ENCODE measurements at places on chromosomes 16 and 17. TPM values are rescaled to one million over a fixed set of nuclear protein-coding genes. Genes with fewer than 3 reads are reported as not detected.
A peak's percentile ranks its signal among the peaks of the same experiment; 100 is the strongest.

Gene PPY
- total RNA-seq: not detected

Gene KRTAP2-2
- not detected for total RNA-seq

DNA sequence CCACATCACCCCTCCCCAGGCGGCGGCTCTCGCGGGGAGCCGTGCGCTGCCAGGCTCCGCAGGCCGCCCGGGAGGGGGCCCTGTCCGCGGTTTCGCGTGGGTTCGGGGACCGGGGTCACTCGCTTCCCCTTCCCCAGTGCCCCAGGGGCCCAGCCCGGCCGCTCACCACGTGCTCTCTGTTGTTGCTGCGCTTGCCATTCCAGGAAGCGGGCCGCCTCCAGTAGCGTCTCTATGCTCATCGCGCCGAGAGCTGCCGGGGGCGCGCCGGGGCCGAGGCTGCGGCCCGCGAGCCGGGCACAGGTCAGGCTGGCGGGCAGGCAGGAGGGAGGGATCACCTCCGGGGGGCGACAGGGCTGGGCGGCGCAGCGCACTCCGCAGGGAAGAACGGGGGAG is 390 bp downstream of the MNT start:
- DNase-seq: no peak

- peak; percentile 89 for DNase-seq
These were observed 19.8 kb upstream of the TANGO6 start for GRCh38 chr16:68823401-68824135.

Gene CIBAR2
- total RNA-seq: 0.18 TPM

GRCh38 chr16:629833-630248 is 944 bp upstream of the WFIKKN1 start:
- no peak for DNase-seq

DNA sequence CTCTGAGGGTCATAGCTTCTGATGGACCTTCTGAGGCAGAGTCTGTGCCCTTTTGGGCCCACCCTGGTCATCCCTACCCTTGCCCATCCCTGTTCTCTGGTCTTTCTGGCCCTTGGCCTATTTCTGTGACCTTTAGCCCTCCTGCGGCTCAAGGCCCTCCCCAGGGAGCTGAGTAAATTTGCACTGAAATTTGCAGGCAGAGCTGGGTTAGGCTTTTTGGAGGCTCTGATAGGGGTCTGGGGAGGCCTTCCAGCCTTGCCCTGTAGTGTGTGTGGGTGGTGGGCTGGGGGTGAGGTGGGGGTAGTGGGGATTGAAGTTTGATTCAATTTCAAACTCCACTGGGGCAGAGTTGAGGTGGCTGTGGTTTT is 17.8 kb downstream of the RARA start:
- DNase-seq: no peak

Gene PPP1R27
- not detected for total RNA-seq

DNA sequence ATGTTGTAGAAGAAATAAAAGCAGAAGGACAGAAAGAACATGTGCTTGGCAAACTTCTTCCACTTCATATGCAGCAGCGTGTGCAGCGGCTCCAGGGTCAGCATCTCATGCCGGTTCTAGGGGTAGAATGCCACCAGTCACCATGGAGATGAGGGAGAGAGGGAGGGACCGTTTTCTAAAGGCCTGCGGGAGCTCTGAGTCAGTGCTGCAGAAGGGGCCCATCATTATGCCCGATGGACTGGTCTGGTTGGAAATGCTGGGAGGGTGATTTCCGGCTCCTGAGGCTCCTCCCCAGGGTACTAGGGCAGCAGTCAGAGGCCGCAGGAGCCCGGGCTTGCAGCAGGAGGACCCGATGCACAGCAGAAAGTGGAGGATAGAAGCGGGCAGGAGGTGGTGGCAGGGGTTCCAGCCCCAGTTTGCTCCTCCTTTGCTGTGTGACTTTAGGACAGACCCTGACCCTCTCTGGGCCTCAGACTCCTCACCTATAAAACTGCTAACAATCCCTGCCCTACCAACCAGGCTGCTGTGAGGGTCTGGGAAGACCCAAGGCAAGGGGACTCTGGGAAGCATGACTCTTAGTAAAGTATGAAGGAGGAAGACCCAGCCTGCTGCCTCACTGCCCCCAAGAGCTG is 28.6 kb downstream of the TRPV3 start:
- no peak for DNase-seq

- DNase-seq: peak; percentile 44
These were observed 2.6 kb downstream of the ABR start for GRCh38 chr17:1177016-1177700.

Gene DYNC1LI2
- 98.9 TPM for total RNA-seq
